Natural killer cell (primary cell): ENCODE measurements at places on chromosomes 3 and 15.

DNA sequence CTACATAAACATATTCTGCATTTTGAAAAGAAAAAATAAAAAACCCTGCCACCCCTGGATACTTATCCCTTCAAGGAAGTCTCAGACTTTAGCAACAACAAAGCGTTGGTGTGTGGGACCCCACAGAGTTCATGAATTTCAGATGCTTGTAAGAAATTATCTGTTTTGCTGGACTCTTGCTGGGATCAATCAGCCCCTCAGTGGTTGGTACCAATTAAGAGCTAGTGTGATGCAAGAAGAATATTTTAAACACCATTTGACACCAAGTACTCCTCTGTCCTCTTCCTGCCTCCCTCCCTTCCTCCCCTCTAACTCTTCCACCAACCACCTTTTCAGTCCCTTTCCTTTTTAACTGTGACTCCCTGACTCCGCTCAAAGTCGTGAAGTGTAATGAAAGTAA is 51.5 kb downstream of the SST start:
- no peak for DNase-seq

DNA sequence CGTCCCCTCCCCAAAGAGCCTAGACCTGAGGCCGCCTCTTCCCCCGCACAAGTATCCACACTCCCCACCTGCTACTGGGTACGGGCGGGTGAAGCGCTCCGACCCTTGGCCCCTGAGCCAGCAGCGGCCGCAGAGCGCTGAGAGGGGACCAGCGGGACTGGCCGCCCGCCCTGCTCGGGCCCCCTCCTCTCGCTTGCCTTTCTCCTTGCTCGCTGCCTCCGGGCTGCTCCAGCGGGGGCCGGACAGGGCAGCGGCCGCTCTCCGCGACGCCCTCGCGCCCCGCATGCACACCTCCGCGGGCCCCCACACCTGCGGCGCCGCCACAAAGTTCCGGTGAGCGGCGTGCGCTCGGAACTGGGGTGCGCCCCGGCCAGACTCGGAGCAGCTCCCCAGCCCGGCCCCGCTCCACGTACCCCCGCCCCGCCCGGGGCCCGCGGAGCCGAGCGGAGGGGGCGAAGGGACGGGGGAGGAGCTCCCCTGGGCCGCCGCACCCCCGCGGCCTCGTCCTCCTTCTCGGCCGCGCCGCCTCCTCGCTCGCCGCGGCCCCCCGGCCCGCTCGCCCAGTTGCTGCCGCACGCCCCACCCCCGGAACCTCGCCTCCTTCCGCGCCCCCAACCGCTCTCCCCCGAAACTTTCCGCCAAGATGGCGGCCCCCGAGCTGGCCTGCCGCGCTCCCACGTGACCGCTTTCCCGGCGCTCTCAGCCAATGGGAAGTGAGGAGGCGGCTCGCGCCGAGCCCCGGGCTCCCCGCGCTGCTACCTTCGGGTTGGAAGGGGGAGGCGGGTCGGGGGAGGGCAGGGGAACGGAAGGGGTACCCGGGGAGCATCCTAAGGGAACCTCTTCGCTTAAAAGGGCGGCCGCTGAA is 704 bp downstream of the DLG1 start:
- DNase-seq: peak; percentile 79

DNA sequence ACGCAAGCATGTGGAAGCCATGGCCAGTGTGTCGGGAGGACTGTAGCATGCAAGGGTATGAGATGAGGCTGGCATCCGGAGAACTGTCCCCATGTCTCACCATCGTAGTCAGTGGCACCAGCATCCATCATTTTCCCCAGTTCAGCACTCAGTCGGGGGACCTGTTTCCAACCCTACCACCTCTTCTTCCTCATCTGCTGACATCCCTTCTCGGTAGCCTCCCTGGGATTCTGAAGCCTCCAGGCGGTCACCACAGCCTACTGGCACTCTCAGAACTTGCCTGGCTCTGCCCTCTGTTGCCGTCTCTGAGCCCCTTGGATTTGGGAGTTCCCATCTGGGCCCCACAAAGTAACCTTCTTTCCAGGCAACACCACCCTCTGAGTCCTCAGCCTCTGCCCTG is 131.1 kb upstream of the ABHD17C start:
- no peak for DNase-seq

DNA sequence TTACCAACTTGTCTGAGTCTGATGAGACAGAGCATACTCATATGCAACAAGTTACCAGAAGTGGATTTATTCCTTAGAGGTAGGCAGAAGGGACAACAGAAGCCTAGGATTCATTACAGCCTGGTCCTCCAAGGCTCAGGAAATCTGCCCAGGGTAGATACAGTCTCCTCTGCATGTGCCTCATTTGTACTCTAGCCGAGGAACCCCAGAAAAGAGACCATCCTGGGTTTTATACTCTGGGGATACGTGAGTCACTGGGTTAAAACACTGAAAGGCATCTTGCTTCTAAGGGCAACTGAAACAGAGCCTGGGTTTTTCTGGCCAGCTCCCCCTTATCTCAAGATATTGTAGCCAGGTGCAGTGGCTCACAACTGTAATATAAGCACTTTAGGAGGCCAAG is 45.6 kb downstream of the TLNRD1 start:
- DNase-seq: no peak

DNA sequence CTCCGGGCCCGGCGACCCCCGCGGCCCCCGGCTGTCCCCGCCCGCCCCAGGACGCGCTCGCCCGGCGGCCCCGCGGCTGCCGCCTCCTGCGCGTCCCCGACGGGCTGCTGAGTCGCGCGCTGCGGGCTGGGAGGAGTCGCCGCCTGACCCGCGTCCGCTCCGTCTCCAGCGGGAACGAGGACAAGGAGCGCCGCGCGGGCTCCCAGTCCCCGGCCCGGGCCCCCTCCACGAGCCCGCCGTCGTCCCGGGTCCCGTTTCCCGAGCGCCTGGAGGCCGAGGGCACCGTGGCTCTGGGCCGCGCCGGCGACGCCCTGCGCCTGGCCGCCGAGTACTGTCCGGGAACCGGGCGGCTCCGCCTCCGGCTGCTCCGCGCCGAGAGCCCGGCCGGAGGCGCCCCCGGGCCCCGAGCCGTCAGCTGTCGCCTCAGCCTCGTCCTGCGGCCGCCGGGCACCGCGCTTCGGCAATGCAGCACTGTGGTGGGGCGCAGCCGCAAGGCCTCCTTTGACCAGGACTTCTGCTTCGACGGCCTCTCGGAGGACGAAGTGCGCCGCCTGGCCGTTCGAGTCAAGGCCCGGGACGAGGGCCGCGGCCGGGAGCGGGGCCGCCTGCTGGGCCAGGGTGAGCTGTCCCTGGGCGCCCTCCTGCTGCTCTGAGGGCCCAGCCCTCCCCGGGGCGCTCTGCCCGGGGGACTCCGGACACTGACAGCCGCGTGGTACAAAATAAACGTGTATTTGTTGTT is 1.5 kb downstream of the C2CD4A start:
- peak; percentile 39 for DNase-seq

DNA sequence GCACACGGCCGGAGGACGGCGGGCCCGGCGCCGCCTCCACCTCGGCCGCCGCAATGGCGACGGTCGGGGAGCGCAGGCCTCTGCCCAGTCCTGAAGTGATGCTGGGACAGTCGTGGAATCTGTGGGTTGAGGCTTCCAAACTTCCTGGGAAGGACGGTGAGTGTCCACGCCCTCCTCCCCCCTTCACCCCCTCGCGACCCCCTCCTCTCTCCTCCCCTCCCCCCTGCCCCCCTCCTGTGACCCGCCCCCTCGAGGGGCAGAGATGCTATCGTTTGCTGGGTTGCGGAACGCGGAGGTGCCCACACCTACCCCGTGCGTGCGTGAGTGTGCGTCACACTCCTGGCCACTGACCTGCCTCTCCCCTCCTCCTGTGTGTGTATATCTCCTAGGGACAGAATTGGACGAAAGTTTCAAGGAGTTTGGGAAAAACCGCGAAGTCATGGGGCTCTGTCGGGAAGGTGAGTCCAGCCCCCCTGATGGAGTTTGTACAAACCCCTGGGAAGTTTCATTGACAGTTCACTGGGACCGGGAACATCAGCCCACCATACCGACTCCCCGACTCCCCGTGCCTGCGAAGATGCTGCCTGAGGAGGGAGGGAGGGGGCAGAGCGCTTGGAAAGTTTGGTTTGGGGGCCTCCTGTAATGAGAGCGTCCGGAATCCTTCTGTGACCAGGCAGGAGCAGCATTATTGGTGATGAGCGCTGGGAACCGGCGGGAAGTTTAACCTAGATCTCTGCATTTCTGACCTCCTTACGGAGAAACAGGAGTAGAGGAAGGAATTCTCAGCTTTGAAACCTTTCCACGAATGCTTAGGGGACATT is 795 bp upstream of the SCAANT1 start:
- DNase-seq: peak; percentile 72

- no peak for DNase-seq
Observed at GRCh38 chr3:141083836-141084649, 32.9 kb downstream of the SPSB4 start.

DNA sequence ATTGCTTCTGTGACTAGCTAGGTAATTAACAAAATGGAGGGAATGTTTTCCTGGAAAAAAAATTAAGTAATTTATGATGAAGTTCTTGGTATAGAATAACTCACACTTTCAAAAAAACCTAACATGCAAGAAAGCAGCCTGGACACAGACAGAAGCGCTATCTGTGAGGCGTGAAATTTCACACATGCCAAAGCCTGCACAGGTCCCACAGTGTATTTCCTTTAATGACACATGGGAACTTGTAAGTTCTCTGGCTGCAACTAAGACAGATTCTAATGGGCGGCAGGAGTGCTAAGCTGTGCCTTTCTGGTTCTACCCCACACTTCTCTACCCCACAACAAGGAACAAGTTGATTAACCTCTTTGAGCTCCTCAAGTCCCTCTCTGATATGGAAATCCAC is 84.9 kb upstream of the NEO1 start:
- peak; percentile 53 for DNase-seq

DNA sequence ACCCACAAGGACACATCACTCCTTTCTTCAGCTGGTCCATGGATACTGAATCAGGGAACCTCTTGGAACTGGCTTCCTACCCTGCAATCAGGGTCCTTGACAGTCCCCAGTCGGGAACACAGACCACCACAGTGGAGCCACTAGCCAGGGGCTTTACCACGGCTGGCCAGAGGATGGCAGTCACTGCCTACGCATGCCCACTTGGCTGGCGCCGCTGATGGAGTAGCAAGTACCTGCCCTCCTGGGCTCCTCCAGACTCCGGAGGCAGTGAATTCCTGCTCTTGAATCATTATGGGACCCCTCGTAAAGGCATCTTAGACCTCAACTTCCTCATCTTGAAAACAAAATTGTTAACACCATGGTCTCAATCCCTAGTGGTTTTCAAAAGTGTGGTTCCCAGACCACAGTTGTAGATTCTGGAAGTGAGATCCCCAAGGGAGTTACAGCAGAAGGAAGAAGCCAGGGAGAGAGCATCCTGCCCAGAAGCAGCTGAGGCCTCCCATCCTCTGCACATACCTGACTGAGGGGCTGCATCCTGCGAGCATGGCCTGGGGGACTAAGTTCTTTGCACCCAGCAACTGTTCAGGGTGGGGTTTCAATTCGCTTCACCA is 9.1 kb upstream of the SKIC8 start:
- DNase-seq: peak; percentile 26

- peak; percentile 6 for DNase-seq
Observed at GRCh38 chr3:153285194-153285641, 123.2 kb downstream of the RAP2B start.

- no peak for DNase-seq
Observed at GRCh38 chr3:47849699-47850563, 47.0 kb downstream of the DHX30 start.

DNA sequence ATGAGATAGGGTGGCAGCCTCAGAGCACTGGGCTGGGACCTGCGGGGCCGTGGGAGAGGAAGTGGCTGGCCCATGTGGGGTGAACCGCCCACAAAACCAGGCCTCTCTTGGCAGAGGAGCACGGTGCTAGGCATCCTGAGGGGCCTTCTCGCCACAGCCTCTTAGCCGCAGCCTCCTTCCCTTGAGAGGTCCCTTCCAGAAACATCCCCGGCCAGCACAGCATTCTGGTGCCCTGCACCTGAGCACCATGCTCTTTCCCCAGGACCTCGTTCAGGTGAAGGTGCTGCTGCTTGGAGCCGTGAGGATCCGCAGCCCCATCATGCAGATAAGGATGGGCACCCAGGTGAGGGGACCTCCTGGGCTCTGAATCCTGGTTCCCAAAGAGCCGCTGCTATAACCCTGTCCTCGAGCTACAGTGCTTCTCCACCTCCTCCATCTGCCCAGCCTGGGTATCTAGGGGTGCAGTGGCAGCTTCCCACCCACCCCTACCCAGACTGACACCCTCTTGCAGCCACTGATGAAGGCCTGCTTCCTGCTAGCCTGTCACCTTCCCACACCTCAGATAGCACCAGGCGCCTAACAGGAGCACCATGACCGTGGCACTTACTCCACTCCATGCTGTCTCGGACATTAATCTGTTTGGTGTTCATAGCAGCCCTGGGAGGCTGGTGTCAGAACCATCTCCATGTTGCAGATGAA is 11.2 kb upstream of the TXNRD3 start:
- DNase-seq: no peak

GRCh38 chr3:160184655-160185054 is 40.6 kb upstream of the C3orf80 start:
- DNase-seq: no peak

DNA sequence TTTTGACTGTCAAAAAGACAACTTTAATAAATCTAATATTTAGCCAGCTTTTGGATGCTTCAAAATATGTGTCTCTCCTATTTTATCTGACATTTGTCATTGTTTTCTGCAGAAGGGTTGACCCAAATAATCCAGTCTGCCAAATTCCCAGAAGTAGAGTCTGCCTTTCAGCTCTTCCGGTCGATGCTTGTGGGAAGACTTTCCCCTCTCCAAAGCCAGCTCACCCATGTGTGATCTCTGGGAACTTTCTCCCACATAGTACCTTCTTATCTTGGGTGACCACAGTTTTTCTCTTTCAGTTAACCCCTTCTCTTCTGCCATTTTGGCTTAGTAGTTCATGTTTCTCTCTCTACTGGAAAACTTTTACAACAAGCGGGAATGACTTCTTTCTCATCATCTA is 94.1 kb downstream of the ASB7 start:
- no peak for DNase-seq

DNA sequence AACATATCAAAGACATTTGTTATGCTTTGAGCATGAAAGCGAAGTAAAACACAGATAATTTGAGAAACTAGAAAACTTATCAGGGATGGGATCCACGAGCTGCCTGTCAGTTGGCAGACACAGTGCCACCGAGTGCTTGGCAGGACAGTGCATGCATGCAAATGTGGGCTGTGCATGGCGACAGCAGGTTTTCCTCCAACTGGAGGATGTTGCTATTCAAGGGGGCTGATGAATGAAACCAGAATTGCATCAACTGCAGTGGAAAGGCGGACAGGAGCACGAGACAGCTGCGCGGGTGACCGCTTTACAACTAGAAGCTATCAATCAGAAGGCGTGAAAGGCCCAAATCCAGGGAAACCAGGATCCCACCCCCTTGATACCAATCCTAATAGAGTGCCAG is 244.3 kb downstream of the NR2F2 start:
- DNase-seq: no peak

DNA sequence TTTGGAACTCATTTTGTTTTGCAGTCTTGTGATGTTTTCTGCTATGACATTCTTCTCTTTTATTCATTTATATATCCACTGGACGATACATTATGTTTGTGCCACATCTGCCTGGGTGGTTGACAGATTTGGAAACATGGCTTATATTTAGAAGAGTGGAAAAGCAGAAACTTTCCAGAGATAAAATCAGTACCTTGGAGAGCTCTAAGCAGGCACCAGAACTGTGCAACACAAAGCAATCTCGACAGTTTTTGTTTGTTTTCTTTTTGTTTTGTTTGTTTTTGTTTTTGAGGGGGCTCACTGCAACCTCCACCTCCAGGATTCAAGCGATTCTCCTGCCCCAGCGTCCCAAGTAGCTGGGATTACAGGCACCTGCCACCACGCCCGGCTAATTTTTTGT is 45.5 kb downstream of the SYN2 start:
- no peak for DNase-seq

GRCh38 chr15:60916032-60916678 is 312.9 kb downstream of the RORA start:
- no peak for DNase-seq
